ENCODE measurements at places on chromosomes 7 and 10.
A peak's percentile ranks its signal among the peaks of the same experiment; 100 is the strongest.

GRCh38 chr7:20284003-20284770, 46.5 kb upstream of the ITGB8 start:
- no peak for DNase-seq

DNA sequence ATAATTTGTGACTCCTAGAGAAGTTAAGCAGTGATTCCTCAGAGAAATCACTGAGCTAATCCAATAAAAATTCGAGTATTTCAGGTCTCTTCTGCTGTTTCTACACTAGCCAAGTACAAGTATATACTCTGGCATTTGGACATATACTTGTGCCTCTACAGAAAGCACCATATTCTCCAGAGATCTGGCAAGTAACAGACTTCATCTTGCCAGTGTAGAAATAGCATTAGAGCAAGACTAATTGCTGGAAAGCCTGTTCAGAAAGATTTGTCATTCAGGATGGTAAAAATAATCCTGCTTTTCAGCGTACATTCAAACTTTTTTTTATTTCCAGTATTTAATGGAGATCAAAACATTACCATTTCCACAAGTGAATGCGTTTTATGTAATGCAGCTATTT, 410.8 kb upstream of the ETV1 start:
- DNase-seq = no peak

GRCh38 chr7:115910541-115911164, 119.9 kb downstream of the TFEC start:
- peak; percentile 42 for DNase-seq

DNA sequence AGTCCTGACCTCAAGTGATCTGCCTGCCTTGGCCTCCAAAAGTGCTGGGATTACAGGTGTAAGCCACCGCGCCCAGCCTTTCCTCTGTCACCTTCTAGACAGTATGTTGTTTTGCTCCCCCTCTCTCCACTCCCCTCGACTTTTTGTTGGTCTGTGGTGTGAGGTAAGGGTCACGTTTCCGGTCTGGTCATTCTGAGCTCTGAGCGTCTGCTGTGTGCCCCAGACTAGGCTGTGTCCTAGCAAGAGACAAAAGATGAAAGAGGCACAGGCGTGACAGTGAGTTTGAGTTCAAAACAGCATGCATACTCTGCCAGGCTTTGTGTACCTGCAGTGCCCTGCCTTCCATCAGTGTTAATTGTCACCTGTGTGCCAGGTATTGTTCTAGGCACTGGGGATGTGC, 87.4 kb upstream of the PPIF start:
- DNase-seq = no peak

GRCh38 chr10:51397695-51398094, 301.7 kb downstream of the CSTF2T start:
- peak; percentile 78 for DNase-seq

DNA sequence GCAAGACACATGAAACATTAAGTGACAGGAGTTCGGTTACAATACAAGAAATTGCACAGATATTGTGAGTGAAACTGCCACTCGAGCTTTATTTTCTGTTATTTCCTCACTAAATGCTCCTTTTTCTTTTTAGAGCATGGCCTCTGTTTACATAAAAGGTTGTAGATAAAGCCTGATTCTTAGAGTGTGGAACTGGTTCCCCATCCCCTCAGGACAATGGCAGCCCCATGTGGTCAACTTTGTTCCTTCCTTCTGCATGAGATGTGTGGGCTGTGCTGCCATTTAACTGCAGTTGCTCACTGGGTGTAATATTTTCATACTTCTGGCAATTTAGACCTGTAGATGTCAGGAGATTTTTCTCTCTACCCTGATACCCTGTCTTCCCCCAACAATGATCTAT, 70.2 kb downstream of the LRGUK start:
- DNase-seq = no peak

GRCh38 chr7:150405584-150406311, 26.6 kb downstream of the ZNF775 start:
- DNase-seq = no peak

DNA sequence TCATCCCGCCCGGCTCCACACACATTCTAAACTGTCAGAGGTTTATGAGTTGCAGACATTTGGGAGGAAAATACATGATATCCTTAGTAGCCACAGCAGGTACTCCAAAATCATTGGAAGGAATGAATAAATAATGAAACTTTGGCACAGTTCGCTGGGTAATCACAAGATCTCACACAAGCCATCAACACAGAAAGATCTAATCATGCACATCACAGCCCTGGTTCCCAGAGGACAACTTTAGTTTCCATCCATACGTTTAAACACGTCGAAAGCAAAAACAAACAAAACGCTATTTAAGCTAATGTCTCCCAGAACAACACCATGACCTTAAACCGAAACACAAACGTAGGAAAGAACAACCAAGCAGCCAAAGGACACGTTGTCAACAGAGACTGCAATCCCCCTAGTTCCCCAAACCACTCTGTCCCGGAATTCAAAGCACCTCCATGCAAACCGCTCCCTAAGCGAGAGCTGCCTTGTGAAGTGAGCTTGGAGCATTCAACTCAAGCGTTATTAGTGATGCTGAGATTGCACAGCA, 12.3 kb downstream of the SVIL start:
- no peak for DNase-seq

DNA sequence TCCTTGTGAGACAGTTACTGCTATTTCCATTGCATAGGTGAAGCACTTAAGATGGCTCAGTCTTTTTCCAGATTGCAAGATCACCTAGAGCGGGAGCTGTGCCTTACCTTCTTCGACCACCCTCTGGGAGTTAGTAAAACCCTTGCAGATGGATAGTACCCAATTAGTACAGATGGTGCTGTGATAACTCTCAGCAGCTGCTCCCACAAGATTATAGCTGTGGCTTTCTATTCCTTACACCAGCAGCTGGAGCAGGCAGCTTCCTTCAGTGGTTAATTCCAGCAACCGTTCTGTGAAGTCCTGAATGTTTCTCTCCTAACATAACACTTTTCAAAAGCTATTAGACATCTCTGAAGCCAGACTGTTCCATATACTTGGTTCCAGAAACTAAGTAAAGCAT, 796.8 kb downstream of the XPNPEP1 start:
- DNase-seq = no peak

GRCh38 chr7:78329001-78329655, 530.6 kb downstream of the PHTF2 start:
- DNase-seq = no peak

GRCh38 chr10:43261578-43262396, 5.1 kb downstream of the RASGEF1A start:
- DNase-seq = no peak

GRCh38 chr7:92831716-92832533, 4.4 kb downstream of the CDK6 start:
- peak; percentile 94 for DNase-seq

DNA sequence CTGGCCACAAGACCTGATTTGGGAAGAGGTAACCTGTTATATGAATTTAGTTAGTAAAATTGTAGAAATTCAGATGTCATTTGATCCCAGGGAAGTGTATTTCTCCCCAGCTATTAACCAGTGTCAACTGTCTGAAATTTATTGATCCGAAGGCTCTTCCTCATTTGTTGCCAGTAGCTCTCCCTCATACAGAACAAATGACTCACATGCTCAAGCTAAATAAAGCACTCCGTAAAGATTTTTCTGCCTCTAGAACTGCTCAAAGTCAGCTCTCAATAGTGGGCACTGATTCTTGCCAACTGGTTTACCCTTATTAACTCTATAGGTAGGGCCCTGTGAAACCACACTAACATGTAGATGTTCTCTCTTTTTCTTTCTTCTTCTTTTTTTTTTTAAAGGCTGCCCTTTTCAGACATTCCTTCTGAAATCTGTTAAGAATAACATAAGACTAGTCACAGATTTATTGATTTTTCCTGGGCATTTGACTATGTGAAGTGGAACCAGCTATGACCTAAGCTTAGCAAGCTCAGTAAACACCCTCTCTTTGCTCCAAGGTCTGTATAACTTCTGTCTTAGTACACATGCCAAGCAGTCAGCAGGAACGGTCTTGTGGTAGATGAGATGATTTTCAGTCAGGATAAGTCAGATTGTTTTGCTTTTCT, 21.8 kb downstream of the RPA3 start:
- peak; percentile 72 for DNase-seq

- DNase-seq = no peak
These were observed 147.6 kb upstream of the AOAH start for GRCh38 chr7:36871863-36872262.

DNA sequence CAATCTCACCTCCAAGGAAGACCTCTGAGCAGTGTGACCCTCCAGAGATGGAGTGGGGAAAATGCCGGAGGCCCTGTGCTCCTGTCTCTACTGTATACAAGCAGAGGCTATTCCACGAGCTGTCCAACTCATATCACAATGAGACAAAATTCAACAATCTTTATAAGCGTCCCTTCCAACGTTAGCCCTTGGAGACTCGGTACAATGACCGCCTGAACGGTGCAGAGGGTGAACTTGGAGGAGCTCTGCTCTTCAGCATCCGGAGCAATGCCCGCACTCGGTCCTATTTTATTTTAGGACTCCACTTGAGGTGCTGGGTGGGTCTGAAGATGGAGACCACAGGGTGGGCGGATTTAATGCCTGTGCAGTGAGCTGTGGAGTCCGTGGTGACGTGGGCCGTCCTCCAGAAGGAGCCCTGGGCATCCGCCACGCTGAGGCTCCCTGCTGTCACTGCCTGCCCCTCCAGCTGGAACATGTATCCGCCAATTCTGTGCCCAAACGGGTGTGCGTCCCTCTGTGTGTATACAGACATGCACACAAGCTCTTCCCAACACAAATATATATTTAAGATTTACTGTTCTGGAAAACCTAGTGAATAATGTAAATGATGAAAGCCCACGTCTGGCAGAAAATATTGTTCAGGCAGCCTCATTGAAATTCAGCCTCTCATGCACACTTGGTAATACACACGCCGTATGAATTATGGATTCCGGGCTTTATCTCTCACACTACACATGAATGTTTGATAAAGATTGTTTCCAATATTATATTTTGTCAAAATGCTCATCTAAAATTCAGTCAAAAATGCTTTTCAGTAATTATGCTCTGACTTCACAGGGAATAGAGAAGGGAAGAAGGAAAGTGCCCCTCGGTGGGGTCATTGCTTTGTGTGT, 239.9 kb upstream of the ZMIZ1 start:
- no peak for DNase-seq

- DNase-seq = no peak
These were observed 445.8 kb upstream of the ANKRD30A start for GRCh38 chr10:36679554-36679953.

DNA sequence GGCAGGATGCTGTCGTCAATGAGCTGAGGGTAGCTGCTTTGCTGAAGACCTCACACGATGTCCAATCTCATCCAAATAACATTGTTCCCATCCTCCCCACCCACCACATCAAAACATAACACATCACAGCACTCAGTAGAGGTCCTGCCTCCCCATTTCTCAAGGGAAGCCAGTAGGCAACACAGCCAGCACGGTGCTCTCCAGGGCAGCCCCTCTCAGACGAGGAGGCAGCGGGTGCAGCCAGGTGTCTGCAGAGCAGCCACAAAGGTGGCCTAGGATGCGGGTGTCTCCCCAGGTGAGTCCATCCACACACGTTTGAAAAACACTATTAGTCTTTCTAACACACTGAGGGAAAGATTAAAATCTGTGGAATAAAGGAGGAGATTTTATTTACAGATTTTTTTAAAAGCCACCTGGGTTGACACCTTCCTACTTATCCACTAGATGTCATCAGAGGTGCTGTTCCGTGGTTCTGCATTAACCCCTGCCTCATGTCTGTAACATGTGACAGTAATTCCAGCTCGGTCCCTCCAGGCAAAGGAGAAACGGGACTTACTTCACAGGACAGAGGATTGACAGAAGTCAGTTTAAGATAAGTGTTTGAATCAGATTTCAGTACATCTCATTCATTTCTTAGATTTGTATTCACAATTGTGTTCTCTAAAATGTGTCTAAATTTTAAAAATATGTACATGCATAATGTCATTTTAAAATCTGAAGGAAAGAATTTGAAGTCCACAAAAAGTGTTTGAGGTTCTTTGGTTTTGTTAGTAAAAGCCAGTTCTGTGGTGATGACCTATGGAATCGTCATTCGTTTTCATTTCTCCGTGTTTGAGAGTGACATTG, 68.0 kb downstream of the LANCL2 start:
- peak; percentile 52 for DNase-seq

GRCh38 chr7:104358446-104359132, 30.2 kb downstream of the LHFPL3 start:
- no peak for DNase-seq

DNA sequence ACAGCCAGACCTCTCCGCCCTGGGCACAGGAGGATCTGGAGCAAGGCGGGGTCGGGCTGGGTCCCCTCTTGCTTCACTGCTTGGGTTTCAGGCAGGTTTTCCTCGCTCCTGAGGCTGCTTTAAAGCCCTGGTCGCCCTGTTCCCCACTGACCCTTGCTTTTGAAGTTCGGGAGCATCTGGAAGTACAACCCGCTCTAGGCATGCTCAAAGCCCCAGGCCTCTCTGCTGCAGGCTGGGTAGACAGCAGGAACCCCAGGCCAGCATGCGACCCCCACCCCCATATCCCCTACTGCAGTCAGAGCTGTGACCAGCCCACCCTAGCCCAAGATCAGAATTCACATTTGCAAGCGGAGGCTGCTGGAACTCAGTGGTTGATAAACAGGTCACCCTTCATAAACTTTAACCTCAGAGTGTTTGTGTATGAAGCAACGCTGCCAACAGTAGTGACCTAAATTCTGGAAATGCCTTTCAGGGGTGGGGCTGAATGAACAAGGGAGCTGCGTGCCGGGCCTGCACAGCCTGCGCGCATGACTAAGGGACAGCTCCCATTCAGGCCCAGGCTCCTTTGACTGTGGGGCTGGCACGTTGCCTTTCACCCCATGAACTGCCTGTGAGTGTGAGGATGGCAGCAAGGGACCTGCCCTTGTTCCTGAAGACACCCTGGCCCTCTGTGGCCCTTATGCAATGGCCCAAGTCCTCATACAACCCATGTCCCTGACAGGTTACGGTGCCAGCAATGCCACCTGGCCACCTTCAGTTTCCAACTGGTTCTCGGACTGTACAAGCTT, 52.5 kb downstream of the PROSER2 start:
- DNase-seq = peak; percentile 94

DNA sequence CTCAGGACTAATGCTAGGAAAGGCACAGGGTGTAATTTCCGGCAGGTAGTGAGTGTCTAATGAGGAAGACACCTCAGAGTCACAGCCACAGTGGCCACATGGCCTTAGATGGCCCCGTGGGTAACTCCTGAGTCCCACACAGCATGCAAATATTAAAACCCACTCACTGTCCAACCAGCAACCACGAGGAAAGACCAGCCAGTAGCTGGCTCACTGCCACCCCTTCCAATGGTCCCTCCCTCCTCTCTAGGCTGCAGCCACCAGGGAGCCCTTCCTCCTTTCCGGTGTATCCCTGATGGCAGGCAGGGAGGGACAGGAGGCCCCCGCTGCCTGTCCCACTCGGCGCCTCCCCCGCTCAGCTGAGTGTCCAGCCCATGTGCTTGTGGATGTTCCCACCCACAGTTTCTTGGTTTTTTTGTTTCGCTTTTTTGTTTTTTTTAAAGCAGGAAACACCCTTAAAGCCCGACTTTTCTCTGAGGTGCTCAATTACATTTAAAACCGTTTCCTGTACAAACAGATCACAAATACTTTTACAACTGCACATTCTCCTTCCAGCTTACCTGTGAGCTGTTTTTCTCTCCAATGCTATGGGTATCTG, 9.2 kb downstream of the BNIP3 start:
- DNase-seq = no peak

All from HCEC 1CT (cell line).